ENCODE measurements at places on chromosomes 16 and 17. TPM values are rescaled to one million over a fixed set of nuclear protein-coding genes. Genes with fewer than 3 reads are reported as not detected.

The PLEKHH3 gene
- total RNA-seq = 14.5 TPM

GRCh38 chr17:43856141-43856540 is 9.2 kb downstream of the CD300LG start:
- H3K27me3 ChIP-seq = peaks cover 41% of the 10 kb centered on the region
- H3K27ac ChIP-seq = no peak overlapping the region
- H3K4me1 ChIP-seq = no peaks in the 10 kb centered on the region
- DNase-seq = no peak
- no peaks in the 10 kb centered on the region for H3K36me3 ChIP-seq

The CDRT15L2 gene
- total RNA-seq = not detected

- H3K4me3 ChIP-seq = no peak overlapping the region
- peaks cover 16% of the 10 kb centered on the region for H3K4me1 ChIP-seq
- DNase-seq = peak; percentile 84
- peak overlapping the region; percentile 56 for H3K27ac ChIP-seq
- H3K27me3 ChIP-seq = no peaks in the 10 kb centered on the region
- no peaks in the 10 kb centered on the region for H3K36me3 ChIP-seq
These were observed 109.1 kb downstream of the ZFHX3 start for GRCh38 chr16:72938795-72939164.

The RBFOX1 gene
- 0.43 TPM for total RNA-seq

DNA sequence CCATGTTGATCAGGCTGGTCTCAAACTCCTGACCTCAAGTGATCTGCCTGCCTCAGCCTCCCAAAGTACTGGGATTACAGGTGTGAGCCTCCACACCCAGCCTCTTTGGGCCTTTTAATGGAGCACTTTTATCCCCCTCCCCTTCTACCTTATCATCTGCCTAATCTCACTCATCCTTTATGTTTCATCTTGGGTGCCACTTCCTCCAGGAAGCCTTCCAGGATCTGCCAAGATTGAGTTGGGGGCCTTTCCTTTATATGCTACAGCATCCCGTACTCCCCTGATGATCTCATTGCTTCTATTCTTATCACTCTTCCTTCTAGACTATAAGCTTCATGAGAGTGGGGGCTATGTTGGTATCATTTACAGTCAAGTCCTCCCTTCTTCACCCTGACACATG is 192.8 kb upstream of the WSCD1 start:
- DNase-seq = no peak
- no peaks in the 10 kb centered on the region for H3K36me3 ChIP-seq
- no peak overlapping the region for H3K4me3 ChIP-seq
- peaks cover 5% of the 10 kb centered on the region for H3K27me3 ChIP-seq
- no peaks in the 10 kb centered on the region for H3K4me1 ChIP-seq
- H3K27ac ChIP-seq = no peak overlapping the region

DNA sequence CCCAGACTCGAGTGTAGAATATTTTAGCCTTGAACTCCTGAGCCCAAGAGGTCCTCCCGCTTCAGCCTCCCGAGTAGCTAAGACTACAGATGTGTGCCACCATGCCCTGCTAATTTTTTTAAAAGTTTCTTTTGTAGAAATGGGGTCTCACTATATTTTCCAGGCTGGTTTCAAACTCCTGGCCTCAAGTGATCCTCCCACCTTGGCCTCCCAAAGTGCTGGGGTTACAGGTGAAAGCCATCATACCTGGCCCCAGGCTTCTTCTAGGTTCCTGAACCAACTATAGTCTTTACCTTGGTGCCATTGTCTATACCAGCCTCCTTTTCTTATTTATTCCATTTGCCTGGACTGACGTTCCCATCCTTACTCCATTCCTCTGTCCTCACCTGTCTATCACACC is 17.1 kb upstream of the PRKAR1A start:
- no peaks in the 10 kb centered on the region for H3K4me1 ChIP-seq
- no peaks in the 10 kb centered on the region for H3K36me3 ChIP-seq
- DNase-seq = no peak
- H3K4me3 ChIP-seq = no peak overlapping the region
- peaks cover 13% of the 10 kb centered on the region for H3K27me3 ChIP-seq

GRCh38 chr16:88740727-88741055 is 34.4 kb downstream of the CTU2 start:
- H3K27me3 ChIP-seq = no peaks in the 10 kb centered on the region
- no peak overlapping the region for H3K4me3 ChIP-seq

The SPATA22 gene
- not detected for total RNA-seq

DNA sequence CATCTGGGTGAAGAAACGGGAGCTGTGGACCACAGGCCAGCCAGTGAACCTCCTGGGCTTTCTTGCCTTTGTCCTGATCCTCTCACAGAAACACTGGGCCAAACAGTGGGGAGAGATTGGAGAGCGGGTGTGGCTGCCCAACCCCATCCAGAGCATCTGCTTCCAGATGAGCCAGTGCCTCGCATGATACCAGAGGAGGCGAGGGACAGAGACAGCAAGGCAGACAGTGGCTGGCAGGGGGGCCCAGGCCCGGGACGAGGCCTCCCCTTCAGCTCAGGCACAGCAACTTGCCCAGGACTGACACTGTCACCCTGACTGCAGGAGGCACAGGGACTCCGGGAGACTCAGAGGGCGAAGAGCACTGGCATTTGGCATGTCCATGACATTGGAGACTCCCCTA is 12.0 kb downstream of the ARHGEF15 start:
- DNase-seq = no peak
- no peak overlapping the region for H3K27ac ChIP-seq
- H3K4me1 ChIP-seq = peaks cover 4% of the 10 kb centered on the region
- no peak overlapping the region for H3K4me3 ChIP-seq
- peaks cover 8% of the 10 kb centered on the region for H3K27me3 ChIP-seq
- H3K36me3 ChIP-seq = no peaks in the 10 kb centered on the region

DNA sequence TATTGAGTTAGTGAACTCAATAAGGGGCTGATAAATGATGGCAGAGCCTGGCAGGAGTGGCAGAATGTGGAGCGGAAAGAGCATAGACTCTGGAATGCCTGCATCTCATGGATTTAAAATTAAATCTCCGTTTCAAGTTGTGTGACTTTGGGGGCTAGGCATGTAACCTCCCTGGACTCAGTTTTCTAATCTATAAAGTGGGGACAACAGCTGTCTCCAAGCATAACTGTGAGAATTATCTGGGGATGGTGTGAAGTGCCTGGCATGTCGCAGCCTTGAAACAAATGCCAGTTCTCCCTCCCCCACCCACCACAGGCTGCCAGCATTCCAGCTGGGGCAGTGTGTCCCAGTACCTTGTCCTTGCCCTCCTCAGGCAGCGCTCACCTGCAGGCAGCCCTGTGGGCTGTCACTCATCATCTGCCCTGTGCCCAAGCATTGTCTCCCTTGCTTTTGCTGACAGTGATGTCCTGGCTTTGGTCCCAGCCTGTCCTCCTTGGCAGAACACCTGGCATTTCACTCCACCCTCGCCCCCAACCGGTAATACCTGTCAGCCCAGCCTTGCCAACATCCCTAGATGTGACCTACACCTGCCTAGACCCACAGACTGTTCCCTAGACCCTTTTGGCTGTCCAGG is 129.6 kb downstream of the MRM1 start:
- H3K27me3 ChIP-seq = peaks cover 58% of the 10 kb centered on the region
- H3K4me3 ChIP-seq = no peak overlapping the region
- DNase-seq = no peak
- no peaks in the 10 kb centered on the region for H3K4me1 ChIP-seq
- no peaks in the 10 kb centered on the region for H3K36me3 ChIP-seq

DNA sequence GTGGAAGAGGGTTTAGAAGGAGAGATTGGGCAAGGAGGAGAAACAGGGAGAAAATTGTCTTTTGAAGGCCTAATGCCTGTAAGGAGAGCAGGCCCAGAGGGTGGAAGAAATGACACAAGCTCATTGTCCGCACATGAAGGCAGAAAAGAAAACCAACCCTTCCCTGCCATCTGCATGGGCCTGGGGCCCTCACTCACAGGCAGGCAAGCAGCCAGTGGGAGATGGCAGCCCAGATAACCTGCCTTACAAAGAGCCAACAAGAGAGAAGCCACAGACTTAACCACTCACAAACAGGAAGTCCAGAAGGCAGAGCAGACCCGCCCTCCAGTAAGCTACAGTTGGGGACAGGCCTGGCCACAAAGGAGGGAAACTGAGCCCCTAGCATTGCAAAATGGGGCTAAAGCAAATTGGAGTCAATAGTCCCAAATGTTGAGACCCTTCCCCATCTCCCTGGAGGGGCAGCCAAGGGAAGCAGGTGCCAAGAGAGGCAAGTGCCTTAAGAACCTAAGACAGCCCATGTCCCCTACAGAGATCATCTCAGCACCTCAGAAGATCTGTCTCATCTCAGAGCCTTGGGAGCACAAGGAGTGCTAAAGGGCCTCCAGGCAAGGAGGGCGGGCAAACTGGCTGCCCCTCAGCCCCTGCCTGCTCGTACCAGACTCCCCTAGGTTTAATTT is 7.3 kb upstream of the TSPOAP1 start:
- no peak for DNase-seq
- H3K4me1 ChIP-seq = peaks cover 32% of the 10 kb centered on the region
- H3K36me3 ChIP-seq = no peaks in the 10 kb centered on the region
- H3K4me3 ChIP-seq = no peak overlapping the region
- no peak overlapping the region for H3K27ac ChIP-seq

DNA sequence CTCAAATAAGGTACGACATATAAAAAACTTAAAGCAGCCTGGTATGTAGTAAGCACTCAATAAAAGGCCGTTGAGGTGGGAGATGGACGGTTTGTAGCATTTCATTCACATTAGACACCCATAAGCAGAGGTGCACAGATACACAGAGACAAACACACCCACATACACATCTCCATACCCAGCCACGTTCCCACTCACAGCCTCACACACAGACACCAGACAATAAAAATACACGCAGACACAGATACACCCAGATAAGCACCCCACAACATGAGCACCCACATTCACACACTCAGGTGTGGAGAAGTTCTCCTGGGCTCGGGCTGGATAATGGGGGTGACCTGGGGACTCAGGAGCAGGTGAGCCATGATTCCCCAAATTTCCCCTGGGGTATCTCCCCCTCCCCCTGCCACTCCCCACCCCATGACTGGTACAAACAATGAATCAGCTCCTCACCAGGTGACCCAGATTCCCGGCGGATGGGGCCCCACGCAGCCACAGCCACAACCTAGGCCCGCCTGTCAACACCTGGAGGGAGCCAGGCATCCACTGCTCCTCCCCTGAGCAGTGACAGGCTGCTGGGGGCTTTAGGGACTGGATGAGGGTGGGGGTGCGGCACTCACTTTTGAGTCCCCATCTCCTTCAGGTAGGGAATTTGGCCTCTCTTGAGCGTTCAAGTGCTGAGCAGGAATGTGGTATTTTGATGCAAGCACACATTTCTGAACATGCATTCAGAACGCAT is 2.7 kb downstream of the DLX3 start:
- no peak overlapping the region for H3K27ac ChIP-seq
- peaks cover 85% of the 10 kb centered on the region for H3K27me3 ChIP-seq
- H3K36me3 ChIP-seq = no peaks in the 10 kb centered on the region
- H3K4me3 ChIP-seq = no peak overlapping the region

The DOC2B gene
- total RNA-seq = 0.17 TPM

- H3K27ac ChIP-seq = no peak overlapping the region
- H3K27me3 ChIP-seq = peaks cover 39% of the 10 kb centered on the region
- peaks cover 3% of the 10 kb centered on the region for H3K4me1 ChIP-seq
- no peaks in the 10 kb centered on the region for H3K36me3 ChIP-seq
- H3K4me3 ChIP-seq = no peak overlapping the region
These were observed 6.1 kb downstream of the GNAO1 start for GRCh38 chr16:56197192-56197992.

The TNS4 gene
- total RNA-seq = not detected

GRCh38 chr17:69733171-69734012 is 318.9 kb downstream of the MAP2K6 start:
- no peaks in the 10 kb centered on the region for H3K27me3 ChIP-seq
- H3K4me1 ChIP-seq = peaks cover 20% of the 10 kb centered on the region
- no peak overlapping the region for H3K27ac ChIP-seq
- H3K4me3 ChIP-seq = no peak overlapping the region
- no peaks in the 10 kb centered on the region for H3K36me3 ChIP-seq

GRCh38 chr16:28267356-28267755 is 25.0 kb upstream of the SBK1 start:
- DNase-seq = no peak
- H3K27ac ChIP-seq = no peak overlapping the region
- no peaks in the 10 kb centered on the region for H3K4me1 ChIP-seq
- H3K27me3 ChIP-seq = peaks cover 13% of the 10 kb centered on the region
- H3K4me3 ChIP-seq = no peak overlapping the region

DNA sequence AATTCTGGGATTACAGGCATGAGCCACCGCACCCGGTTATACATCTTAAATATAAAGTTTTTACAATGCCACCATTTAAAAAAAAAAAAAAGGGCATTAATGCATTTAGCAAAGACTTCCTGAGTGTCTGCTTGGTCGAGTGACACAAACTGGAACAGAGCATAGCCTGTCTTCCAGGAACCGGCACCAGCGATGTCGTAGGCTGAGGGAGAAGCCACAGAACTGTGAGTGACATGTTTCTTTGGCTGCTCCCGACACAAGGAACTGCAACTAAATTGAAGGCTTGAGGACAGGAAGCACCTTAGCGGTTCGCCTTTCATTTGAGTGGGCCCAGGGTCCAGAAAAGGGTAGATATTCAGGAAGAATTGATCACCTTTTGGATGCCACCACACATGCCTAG is 717.8 kb downstream of the MAF start:
- H3K36me3 ChIP-seq = no peaks in the 10 kb centered on the region
- no peak for DNase-seq

The PLLP gene
- 0.93 TPM for total RNA-seq

- no peaks in the 10 kb centered on the region for H3K4me1 ChIP-seq
- H3K4me3 ChIP-seq = no peak overlapping the region
- no peak for DNase-seq
These were observed 254.3 kb downstream of the WWOX start for GRCh38 chr16:78353640-78354275.

DNA sequence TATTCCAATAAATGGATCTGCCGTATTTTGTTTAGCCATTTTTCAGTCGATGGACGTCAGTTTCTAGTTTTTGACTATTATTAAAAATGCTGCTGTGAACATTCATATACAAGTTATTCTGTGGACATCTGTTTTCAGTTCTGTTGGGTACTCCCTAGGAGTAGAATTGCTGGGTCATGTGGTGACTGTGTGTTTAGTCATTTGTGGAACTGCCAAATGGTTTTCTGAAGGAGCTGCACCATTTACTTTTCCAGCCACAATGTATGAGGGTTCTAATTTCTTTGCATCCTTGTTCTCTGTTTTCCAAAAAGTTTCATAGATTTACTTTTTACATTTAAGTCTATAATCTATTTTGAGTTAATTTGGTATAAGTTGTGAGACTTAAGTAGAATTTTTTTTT is 29.5 kb downstream of the CYLD start:
- no peak overlapping the region for H3K27ac ChIP-seq
- no peaks in the 10 kb centered on the region for H3K36me3 ChIP-seq
- H3K4me1 ChIP-seq = no peaks in the 10 kb centered on the region

The CCL15 gene
- total RNA-seq = not detected
